Stimulated activated CD4-positive, alpha-beta T cell treated with anti-CD3 and anti-CD28 coated beads, Interleukin-12 subunit alpha, Interleukin-12 subunit beta, amount 100 ng/mL, for 24 hours (primary cell): ENCODE measurements at places on chromosomes 2 and 18.

GRCh38 chr18:75896865-75897264 is 469.4 kb upstream of the SMIM21 start:
- DNase-seq, result no peak

DNA sequence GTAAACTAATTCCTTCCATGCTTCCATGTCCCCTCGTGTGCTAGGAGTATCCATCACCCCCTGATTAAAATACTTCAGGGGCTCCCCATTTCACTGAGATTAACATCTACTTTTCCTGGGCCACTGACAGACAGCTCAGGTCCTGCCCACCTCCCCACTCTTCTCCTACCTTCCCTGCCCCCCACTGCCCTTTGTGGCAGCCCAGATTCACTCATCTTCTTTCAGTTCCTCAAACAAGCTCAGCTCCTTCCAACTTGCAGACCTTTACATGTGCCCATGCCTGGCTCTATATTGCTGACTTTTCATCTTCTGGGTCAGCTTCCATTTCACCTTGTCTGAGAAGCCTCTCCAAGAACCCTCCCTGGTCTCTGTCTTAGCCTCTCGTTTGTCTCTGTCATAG is 12.0 kb downstream of the RUFY4 start:
- DNase-seq, result no peak

DNA sequence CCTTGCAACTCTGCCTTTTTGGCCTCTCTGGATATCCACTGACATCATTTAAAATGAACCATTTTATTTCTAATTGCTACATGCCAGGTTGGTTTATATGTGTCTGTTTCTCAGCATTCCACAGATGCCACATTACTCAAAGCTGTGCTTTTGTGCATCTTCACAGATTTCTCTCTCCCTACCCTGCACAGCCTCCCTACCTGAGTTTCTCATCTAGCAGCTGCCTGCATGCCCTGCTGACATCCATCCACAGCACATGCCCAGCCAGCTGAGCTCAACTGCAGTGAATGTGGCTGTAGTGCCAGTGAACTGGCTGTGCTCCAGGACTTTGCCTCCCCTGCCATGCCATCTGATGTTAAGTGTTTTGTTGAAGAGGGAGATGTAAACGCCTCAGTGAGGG is 44.5 kb downstream of the PKP4 start:
- no peak for DNase-seq

DNA sequence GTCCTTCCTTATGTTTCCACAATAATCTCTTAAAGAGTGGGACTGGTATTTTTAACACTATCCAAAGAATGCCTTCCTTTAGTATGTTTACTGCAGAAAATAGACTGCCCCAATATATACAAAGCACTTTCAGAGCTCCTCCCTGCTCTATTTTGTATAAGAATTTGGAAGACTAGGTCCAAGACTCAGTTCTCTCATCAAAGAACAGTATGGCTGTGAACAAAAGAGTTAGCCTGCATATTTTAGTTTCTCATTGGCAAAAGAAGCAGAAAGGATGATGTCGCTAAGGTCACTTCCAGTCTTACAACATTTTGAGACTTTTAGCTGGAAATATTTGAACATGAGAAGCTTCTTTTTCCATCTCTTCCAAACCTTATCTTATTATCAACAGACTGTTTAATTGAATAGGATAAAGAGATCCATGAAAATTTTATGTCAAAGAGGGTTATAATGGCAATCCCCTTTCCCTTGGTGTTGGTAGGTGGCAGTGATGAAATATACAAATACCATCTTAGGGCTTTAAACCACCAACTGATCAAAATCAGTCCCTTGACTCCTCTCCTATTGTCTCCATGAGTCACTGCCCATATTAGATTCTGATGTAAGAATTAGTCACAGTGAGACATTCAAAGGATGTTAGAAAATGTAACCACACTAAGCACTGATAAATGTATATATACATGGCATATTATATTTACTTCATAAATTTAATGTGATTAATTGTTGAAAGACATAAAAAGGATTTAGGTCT is 266.9 kb upstream of the DSEL start:
- DNase-seq, result no peak

GRCh38 chr2:69353360-69353759 is 33.7 kb downstream of the GFPT1 start:
- DNase-seq, result no peak

DNA sequence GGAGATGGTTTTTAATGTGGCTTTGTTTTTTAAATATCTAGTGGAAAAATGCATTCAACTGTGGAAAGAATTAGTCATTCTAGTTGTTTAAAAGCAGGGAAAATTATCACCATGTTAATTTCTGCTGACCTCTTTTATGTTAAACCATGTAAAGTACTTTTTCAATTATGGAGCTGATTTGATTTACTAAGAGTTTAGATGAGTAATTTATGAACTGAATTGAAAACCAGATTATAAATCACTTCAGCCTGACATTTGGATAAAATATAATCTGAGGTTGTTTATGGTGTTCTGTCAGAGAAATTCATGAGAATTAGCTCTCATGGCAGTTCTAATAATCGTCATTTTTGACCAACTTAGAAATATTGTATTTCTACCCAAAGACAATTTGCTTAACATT is 11.6 kb downstream of the ITGA4 start:
- DNase-seq, result no peak

DNA sequence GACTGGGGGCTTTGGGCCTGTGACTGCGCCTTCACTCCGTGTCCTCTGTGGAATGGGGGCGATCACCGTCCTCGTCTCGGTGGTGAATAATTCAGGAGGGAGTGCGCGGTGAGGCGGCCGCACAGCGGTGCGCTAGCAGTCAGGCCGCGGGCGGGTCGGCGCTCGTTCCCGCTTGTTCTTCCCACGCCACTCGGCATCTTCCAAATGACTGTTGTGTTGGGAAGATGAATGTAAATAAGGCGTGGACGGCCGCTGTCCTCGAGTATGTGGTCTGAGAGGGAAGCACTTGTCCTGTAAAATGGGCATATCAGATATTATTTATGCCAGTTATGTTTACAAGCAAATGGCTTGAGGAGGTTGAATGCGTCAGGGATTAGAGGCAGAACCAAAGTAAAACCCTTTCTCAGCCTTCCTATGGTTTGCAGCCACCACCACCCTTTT is 608 bp upstream of the VPS4B start:
- no peak for DNase-seq

- no peak for DNase-seq
Measured at GRCh38 chr2:40041422-40042382, 262.6 kb upstream of the THUMPD2 start.

DNA sequence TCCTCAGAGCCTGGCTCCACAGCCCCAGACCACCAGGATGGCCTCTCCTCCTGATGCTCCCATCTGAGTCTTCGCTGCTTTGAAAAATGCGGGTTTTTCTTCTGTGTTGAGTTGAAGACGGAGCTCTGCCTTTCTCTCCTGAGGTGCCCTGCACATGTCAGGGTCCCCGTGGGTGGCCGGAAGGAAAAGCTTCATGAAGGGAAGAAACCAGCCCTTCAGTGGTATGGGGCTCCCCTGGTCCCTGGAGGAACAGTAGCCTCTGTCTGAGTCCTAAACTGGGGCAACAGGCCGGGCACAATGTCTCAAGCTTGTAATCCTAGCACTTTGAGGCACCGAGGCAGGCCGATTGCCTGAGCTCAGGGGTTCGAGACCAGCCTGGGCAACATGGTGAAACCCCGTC is 54.7 kb upstream of the CAB39 start:
- DNase-seq, result no peak
